ENCODE measurements at places on chromosomes 1 and 21.
A peak's percentile ranks its signal among the peaks of the same experiment; 100 is the strongest.

DNA sequence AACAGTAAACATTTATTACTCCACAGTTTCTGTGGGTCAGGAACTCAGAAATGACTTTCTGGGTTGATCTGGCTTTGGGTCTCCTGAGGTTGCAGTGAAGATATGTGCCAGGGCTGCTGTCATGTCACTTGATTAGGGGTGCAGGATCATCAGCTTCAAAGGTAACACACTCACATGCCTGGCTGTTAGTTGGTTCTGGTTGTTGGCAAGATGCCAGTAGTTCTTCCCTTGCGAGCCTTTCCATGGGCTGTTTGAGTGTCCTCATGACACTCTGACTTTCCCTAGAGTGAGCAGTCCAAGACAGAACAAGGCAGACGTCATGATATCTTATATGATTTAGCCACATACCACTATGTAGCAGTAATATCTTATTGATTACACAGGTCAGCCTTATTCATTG is 1.8 kb downstream of the SWT1 start:
- no peak for DNase-seq

GRCh38 chr21:34835526-34835925 is 166.7 kb downstream of the CLIC6 start:
- DNase-seq, result no peak

- DNase-seq, result no peak
These were observed 5.2 kb upstream of the PLA2G2D start for GRCh38 chr1:20124456-20125057.

DNA sequence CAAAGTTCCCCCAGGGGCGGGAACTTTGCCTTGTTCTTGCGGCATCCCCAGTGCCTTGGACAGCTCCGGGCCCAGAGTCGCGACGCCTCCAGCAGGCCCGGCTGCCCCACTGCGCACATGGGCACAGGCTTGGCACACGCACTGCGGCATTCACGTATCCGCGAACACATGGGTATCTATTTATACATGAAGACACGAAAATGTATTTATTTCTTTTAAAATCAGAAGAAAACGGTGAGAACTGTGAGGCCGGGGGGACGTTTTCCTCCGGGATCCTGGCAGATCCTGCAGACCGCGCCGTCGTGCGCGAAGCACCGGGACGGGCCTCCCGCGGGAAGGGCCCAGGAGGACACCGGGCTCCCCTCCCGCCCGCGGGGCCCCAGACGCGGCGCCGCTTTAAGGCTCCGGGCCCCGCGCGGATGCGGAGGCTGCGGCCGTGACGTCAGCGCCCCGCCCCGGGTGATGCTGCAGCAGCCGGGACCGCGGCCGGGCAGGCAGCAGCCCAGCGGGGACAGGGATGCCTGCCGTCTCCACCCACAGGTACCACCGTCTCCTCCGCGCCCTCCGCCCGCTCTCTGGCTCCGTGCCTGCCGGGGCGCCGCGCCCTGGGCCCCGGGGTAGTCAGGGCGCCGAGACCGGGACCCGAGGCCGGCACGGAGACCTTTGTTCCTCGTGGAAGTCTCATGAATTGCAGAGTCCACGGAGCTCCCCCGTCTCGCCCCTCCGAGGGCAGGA is at the start of gene SLC45A1:
Gene SLC45A1 (plus strand): TSS at position 468 of the 735 bp plus-strand sequence. CDS start 6,216 bp downstream, outside the sequence.
- peak; percentile 46 for DNase-seq

DNA sequence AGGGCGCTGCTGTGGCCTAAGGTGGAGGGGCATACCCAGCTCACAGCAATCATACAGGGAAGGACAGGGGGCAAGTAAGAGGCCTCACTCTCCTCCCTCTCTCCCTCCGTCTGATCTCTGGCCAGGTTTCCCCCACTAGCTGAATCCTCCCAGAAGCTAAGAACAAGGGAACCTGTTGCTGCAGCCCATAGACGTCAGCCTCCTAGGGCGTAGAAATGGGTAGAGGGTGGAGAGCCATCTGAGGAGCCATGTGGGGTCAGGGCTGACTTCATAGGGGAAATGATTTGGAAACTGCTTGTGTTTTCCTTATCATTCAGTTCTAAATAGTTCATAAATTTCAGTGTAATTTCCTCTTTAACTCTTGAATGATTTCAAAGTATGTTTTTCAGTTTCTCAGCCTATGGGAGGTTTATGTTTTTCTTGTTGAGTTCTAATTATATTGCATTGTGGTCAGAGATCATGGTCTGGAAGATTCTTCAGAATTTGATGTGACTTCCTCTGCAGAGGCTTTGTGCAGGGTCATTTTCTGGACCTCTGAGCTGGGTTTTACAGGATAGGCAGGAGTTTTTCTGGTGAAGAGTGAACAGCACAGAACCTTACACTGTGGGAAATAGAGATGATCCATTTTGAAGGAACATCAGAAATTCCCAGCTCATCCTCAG is 2.3 kb upstream of the MOB3C start:
- no peak for DNase-seq

DNA sequence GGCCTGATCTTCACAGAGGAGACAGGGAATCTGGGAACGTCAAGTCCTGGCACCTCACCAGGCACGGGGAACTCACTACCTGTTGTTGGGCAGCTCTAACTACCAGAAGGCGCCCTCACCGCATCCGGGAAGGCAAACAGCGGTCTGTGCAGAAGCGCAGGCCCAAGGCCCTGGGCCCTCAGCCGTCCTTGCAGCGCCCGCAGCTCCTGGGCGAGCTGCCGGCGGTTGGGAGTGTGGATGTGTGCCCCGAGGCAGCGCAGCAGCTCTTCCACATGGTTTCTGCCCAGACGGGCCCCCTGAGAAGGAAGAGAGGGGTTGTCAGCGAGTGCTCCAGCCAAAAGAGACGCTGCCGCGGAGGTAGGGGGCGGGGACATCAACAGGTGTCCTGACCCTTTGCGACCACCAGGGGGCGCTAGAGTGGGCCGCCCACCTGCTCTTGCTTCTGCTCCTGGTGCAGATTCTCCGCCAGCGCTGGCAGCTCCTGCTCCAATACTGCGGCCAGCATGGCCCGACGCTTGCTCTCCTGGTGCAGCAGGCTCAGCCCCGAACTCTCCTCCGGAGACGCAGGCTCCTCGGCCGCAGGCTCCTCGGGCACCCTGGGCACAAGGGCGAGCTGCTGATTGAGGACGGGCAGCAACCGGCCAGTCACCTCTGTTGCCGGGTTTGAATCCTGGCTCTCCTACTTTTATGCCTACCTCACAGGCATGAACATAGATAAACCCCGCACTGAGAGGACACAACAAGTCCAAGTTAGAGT is 9.3 kb downstream of the MAP3K6 start:
- peak; percentile 54 for DNase-seq

DNA sequence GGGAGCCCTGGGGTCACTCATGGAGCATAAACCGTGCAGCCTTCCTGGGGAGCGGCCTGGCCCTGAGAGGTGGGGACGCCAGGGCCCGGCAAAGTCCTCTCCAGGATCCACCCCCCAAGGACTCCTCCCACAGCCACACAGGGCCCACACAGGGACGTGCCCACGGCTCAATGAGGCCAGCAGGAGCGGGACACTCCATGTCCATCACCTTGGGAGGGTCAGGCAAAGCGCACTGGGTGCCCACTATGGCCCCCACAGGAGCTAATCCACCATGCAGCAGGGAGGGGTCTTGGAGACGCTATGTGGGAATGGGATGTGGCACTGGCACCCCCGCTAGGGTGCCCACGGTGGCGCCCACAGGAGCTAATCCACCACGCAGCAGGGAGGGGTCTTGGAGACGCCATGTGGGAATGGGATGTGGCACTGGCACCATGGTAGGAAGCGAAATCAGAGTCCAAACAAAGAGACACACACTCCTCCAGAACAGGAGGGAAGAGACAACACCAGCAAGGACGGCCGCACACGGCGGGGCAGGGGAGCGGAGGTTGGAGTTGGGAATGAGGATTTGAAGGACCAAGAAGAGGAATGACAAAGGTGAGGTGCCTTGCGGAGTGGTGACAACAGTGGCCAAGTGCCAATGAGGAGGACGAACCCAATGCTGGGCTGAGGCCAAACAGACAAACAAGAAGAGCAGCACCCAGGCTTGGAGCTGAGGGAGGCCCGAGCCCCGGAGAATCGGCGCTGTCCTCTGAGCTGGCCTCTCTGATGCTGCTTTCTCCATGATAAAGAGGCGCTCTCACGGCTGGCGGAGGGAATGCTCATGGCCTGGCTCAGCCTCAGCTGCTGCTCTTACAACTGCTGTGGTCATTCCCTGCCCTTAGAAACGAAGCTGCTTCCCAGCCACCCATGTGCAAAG is 18.1 kb upstream of the SLC19A1 start:
- DNase-seq, result no peak

DNA sequence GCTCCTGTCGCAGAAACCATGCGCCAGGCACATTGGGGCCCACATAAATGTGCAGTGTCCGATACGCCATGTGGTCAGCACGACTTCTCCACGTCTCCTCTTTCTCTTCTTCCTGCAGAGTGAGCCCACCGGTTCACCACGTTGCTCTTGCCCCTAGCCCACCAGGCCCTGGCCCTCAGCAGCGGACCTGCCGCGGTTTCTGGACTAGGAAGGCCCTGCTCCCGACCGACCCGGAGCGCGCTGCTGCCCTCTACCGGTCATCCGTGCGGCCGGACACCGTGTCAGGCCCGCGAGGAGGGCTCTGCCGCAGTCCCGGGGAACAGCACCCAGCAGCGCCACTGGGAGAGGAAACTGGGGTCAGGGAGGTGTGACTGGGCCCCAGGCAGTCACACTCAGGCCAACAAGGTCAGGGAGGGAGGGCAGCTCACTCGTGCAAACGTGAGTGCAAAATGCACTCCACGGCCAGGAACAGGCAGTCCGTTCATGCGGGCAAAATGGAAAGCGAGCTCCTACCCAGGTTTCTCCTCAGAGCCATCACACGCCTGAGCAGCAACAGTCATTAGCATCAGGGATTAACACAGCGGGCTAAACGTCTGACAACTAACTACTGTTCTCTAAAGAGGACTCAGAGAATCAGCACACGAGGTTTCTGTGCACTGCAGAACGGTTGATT is 13.7 kb downstream of the TLR5 start:
- DNase-seq, result peak; percentile 35

- DNase-seq, result no peak
These were observed 495 bp upstream of the NTRK1 start for GRCh38 chr1:156860113-156860627.

DNA sequence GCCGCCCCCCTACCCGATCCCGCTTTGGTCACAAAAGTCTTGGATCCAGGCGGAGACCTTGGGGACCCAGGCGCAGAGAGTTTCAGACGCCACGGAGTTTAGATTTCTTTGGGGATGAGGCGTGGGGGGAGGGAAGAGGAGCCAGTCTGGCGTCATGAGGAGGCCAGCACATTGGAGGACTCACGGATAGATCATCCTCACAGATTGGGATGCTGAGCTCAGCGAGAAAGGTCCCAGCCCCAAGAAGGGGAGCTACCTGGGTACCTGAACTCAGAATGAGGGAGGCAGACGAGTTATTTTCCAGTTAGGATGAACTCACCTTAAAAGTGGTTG is 393 bp downstream of the ELAPOR1 start:
- no peak for DNase-seq

- DNase-seq, result no peak
These were observed 738.1 kb downstream of the ADGRL2 start for GRCh38 chr1:82538876-82539275.

- DNase-seq, result no peak
These were observed 131.1 kb downstream of the NEK7 start for GRCh38 chr1:198287916-198288315.

GRCh38 chr1:170157820-170158219 is 12.1 kb downstream of the NTMT2 start:
- DNase-seq, result no peak

DNA sequence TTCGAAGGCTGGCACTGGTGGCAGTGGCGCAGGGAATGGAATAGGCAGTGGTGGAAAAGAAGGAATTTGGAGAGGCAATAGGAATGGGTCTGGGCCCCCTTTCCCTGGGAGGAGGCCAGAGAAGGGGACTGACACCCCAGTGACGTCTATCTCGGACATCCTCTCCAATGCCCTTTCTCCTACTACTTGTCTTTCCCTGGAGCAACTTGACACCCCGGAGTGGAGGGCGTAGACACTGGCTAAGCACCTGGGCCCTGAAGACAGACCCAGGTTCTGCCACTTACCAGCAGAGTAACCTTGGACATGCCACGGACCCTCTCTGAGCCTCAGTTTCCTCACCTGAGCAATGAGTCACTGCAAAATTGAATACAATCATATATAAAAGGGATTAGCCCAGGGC is 86.8 kb downstream of the CAMK2N1 start:
- no peak for DNase-seq

DNA sequence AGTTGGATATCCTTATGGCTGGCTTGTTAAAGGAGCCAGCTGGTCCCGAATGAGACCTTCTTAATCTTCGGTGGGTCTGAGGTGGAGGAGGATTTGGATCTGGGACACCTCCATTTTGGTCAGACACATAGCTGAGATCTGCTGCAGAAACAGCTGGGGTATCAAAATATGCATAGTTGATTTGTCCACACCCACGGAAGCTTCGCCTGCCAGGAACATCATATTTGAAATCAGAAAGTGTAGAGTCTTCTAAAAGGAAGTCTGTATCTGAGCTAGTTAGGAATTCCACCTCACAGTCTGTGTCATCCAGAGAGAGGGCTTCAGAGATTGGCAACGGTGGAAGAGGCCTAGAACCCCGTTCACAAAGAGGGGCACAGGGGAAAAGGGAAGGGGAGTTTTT is 12.3 kb downstream of the ERRFI1 start:
- no peak for DNase-seq

- DNase-seq, result no peak
These were observed 137.4 kb downstream of the ZNF326 start for GRCh38 chr1:90132306-90132705.

DNA sequence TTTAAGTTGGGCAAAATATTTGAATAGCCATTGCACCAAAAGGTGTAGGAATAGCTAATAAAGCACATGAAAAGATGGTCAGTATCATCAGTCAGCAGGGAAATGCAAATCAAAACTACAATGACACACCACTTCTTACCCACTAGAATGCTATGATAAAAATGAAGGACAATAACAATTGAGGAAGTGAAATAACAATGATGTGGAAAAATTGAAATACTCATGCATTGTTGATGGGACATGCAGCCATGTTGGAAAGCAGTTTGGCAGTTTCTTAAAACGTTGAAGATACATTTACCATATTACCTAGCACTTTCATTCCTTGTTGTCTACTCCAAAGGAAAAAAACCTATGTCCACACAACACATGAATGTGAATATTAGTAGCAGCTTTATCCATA is 28.4 kb downstream of the HSD3B1 start:
- no peak for DNase-seq

DNA sequence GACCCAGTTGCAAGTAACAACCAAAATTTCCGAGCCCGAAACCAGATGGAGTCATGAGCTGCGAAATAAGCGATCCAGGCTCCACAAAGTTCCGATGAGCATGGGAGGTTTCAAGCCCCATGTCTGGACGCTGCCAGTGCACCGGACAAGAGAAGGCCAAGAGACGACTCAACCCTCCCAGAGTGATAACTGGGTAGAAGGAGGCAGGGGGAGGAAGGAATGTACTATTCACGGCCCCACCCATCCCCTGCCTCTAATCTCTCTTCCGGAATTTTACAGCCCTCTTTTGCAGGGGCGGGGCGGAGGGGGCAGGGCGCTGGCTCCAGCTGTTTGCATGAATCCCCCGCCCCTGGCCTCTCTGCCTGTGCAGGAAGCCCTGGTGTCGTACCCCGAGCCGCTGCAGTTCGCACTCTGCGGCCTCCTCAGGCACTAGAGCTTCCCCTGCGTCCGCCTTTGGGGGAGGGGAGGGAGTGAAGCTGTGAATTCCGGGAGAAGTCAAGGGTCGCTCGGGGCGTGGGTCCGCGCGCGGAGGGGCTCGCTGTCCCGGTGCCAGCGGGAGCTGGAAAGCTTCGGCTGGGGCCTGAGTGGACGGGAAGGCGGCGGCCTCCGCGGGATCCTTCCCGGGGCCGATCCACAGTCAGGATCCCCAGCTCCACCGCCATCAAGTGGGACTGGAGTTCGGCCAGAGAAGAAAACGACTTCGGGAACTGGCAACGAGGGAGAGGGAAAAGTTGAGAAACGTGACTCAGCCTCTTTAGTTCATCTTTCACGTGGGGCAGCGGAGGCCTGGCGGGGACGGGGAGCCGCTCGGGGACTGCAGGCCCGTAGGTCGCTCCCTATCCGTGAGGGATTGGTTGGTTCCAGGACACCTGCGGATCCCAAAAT is 6.3 kb upstream of the PTP4A2 start:
- peak; percentile 58 for DNase-seq
